ENCODE measurements at places on chromosomes 4 and X.

GRCh38 chr4:75822416-75822815, 79.8 kb downstream of the PPEF2 start:
- DNase-seq, result no peak

- DNase-seq, result no peak
Measured at GRCh38 chr4:148044912-148045352, 313.0 kb downstream of the ARHGAP10 start.

- DNase-seq, result no peak
Measured at GRCh38 chrX:130810561-130810960, 92.4 kb downstream of the ENOX2 start.

GRCh38 chr4:30461218-30461617, 259.0 kb upstream of the PCDH7 start:
- no peak for DNase-seq

GRCh38 chr4:169998981-169999380, 27.2 kb downstream of the MFAP3L start:
- no peak for DNase-seq
